ENCODE measurements at places on chromosomes 7 and 10. TPM values are rescaled to one million over a fixed set of nuclear protein-coding genes. Genes with fewer than 3 reads are reported as not detected.

GRCh38 chr7:32539919-32540531 is 44.7 kb downstream of the AVL9 start:
- DNase-seq: no peak

DNA sequence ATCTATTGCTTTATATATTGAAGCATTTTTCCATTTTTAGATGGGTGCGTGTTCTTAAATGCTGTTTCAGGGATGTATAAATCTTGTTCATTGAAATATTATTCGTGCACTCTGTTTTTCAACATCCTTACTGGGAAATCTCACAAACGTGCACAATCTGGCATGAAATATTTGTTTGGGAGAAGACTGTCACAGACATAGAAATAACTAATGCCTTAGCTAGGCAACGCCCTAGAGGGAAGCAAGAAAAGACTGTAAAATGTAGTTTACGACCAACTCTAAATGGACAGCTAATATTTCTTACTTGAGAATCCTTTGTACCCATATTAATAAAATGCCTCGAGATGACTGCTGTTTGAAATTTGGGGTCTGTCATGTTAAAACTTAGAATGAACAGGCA is 8.9 kb downstream of the DOCK4 start:
- DNase-seq: no peak

GRCh38 chr10:80709866-80710265 is 172.2 kb downstream of the SH2D4B start:
- DNase-seq: no peak

UTF1 gene
- total RNA-seq: not detected

DNA sequence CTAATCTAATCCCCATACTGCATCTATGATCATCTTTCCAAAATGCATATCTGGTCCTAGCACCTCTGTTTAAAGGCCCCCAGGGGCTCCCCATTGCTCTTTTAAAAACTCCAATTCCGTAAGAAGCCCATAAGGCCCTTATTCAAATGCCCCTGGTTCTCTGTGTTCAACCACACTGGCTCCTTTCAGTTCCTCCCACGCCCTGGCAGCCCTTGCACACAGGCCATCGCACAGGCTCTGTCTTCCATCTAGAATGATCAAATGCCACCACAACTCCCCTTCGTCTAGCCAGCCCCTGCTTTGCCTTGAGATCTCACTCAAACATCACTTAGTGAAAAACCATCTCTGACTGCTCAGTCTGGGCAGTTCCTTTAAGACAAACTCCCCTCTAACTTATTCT is 112.9 kb upstream of the LYZL2 start:
- no peak for DNase-seq

PLPP4 gene
- total RNA-seq: not detected

VWDE gene
- total RNA-seq: not detected

- no peak for DNase-seq
These were observed 79.0 kb downstream of the PRR15 start for GRCh38 chr7:29642494-29643155.

DNA sequence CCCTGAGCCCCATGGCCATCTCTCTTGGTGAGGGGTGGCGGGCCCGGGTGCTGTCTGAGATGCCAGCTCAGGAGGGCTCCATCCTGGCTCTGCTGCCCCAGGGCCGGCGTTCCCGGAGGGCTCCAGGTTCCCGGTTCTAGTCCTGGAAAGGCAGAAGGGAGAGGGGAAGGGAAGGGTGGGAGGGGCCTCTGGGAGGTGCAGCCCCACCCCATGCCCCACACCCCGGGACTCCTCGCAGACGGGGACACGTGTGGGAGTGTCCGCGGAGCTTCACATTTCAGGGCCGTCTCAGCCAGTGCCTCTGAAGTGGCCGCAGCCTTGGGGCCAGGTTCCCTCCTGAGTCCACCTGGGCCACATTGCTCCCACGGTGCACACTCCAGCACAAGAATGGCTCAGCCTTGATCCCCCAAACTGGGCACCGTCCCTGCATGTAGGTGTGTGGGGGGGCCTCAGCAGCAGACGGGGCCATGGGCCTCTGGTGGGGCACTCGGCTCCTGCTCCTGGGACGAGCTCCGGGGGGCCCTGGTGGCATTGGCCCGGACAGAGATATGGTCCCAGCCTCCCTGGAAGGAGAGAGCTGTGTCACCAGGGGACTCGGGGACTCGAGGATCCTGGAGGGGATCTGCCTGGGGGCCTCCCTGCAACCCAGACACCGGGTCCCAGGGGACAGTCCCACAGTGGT is 5.8 kb downstream of the BHLHA15 start:
- no peak for DNase-seq

ANLN gene
- 0.56 TPM for total RNA-seq

- peak; percentile 3 for DNase-seq
These were observed 11.6 kb downstream of the ATP6V0E2 start for GRCh38 chr7:149885191-149886017.

- no peak for DNase-seq
These were observed 749.1 kb upstream of the POT1 start for GRCh38 chr7:125678771-125679170.

All from B cell (primary cell).